Substantia nigra (tissue), 51 donors: ENCODE measurements at places on chromosomes 6 and 20.

DNA sequence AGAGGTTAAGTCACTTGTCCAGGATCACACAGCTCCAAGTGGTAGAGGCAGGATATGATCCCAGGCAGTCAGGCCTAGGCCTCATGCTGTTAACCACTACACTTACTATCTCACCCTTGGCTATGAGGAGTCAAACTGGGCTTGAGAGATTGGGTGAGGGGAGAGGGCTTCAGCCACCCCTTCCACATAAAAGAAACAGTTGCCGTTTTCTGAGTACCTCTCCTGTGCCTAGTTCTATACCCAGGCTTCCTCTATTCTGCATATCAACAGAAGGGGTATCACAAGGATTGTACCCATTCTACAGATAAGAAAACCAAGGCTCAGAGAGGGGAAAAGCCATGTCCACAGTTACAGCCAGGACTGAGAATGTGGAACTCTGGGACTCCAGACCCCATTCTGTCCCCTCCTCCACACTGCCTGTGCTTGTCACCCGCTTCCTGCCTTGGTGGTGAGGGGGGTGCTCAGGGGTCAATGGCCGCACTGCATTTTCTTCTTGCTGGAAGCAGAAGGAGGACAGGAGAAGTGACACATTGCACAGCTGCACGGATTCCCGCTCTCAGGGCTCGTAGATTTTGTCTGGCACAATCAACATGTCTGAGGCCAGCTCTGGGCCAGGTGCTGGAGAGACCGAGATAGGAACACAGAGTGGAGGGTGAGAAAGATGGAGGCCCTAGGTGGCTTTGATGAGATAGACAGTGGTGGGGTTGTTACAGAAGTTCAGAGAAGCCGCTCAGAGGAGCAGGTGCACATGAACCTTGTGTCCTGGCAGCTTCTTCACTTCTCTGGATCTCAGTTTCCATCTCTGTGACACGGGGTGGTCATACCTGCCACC, 108.4 kb upstream of the PTPN1 start:
- no peak for DNase-seq

GRCh38 chr6:53011979-53012378, 16.9 kb upstream of the GSTA4 start:
- no peak for DNase-seq

GRCh38 chr6:24394780-24395437, 7.8 kb upstream of the MRS2 start:
- DNase-seq = no peak

DNA sequence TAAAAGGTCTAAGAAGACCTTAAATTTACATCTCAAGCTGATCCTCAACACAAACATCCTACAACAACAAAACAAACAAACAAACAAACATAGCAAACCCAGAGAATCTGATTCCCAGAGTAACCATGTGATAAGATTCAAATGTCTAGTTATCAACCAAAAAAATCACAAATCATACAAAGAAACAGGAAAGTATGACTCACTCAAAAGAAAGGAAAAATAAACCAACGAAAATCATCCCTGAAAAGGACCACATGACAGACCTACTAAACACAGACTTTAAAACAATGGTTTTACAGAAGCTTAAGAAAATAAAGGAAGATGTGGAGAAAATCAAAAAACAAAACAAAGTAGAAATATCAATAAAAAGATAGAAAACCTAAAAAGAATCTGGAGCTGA, 18.1 kb downstream of the VNN1 start:
- DNase-seq = no peak

GRCh38 chr20:16229813-16230212, 343.4 kb downstream of the KIF16B start:
- DNase-seq = no peak

DNA sequence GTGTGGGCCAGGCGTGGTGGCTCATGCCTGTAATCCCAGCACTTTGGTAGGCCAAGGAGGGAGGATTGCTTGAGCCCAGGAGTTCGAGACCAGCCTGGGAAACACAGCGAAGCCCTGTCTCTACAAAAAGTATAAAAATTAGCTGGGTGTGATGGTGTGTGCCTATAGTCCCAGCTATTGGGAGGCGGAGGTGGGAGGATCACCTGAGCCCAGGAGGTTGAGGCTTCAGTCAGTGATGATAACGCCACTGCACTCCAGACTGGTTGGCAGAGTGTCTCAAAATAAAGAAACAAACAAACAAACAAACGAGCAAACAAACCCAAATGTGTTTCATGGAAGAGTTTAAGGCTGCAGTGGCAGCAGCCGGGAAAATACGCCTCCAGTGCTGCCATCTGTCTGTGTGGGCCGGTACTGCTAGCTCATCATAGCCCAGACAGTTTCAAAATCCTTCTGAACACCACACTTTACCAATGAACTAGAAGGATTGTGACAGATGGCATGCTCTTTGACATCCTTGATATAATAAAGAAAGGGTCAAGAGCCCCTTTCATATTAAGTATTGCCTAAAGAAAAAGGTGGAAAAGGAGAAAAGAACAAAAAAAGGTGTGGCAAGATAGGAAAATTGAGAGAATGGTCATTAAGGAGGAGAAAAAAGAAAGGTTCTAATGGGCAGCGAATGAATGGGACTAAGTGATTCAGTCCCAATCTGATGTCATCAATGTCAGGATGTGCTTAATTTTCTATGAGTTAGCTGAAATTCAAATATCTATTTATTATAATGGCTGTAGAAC, 298.6 kb downstream of the SYNE1 start:
- no peak for DNase-seq
